ENCODE measurements at places on chromosomes 4 and X.

GRCh38 chr4:634599-634985 is 9.2 kb downstream of the PDE6B start:
- no peak for DNase-seq

DNA sequence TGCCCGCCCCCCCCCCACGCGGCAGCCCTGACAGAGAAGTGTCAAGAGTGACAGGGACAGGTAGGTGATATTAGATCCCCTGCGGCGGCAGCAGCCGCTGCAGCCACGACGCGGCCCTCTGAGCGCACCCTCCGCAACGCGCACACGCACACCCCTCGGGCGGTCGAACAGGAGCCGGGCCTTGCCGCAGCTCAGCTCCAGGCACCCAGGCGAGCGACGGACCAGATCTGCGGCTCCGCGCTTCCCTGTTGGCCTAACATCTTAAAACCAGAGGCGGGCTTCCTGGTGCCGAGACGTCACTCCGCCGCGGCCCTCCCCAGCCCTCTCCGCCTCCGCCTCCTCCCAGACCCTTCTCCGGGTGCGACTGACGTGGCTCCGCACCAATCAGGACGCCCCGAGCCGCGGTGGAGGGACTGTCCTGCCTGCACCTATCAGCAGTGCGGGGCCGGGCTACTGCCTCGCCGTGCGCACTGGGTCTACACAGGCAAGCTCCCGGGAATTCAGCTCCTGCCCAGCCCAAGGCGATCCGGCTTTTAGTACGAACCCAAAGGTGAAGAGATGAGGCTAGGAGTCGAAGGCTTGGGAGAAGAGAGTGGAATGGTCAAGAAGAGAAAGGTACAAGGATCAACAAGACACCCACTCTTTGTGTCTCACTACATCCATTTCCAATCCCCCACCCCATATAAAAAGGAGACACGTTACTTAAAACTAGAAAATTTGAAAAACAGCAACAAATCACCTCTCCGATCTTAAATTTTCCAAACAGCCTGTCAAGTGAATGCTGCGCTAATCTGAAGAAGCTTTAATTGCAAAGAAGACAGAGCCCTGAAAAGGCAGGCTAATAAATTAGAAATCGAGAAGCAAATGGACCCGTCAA is at the start of gene PITX2:
Gene PITX2 (minus strand): TSS at position 237 of the 877 bp plus-strand sequence. CDS start 617 bp downstream, outside the sequence.
- peak; percentile 75 for DNase-seq

DNA sequence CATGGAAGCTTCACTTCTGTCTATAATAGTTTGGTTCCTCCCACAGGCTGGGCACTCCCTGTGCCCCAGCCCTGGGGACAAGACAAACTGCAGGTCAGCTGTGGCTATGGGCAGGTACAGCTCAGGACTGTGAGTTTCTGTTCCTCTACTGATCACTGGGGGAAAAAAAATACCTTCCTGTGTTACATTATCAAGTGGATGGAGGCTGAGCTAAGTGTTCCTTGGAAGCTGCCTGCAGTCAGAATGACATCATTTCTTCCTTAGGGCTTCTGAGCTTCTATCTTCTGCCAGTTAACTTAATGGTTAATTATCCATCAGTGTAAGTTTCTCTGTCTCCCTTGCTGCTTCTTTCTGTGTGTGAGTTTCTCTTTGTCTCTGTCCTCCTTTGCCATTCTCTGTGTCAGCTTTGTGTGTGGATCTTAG is 4.6 kb downstream of the RAB33A start:
- DNase-seq, result no peak

- no peak for DNase-seq
These were observed at the start of gene TAF7L for GRCh38 chrX:101290957-101291603. TSS of gene TAF7L (minus strand) at chrX:101291334. CDS start at chrX:101287543, 3,791 bp downstream.

- DNase-seq, result no peak
These were observed 272.8 kb upstream of the PUDP start for GRCh38 chrX:7420717-7421116.

GRCh38 chrX:46036508-46036907 is 508.7 kb downstream of the ZNF674 start:
- DNase-seq, result no peak

DNA sequence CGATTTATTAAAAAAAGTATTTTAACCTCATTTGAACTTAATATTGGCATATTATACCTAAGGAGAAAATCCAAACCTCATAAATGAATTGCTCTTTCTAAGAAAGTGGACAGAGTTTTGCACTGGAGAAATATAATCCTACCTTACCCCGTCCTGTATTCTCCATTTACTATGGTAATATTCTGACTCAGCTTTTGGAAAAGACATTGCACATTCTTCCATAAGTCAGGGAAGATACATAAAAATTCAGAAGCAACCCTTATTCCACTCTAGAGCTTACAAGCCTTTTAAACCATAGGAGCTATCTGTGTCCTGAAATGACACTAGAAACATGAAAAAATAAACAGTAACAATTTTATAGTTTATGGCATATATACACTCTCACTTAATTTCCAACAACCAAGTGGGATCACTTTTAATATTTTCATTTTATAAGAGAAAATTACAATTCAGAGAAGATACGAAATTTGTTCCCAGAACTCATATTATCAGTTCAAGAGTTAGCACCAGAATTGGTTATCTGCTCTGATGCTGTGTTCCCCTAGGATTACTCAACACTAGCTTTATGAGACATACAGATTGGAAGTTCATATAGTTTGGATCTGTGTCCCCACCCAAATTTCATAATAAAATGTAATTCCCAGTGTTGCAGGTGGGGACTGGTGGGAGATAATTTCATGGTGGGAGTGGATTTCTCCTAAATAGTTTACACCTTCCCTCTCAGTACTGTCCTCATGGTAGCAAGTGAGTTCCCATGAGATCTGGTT is 359.4 kb downstream of the ARAP2 start:
- no peak for DNase-seq

- no peak for DNase-seq
These were observed 837.0 kb downstream of the PDHA2 start for GRCh38 chr4:96676754-96677435.

- no peak for DNase-seq
These were observed 39.7 kb downstream of the TRIM61 start for GRCh38 chr4:164937576-164938270.

DNA sequence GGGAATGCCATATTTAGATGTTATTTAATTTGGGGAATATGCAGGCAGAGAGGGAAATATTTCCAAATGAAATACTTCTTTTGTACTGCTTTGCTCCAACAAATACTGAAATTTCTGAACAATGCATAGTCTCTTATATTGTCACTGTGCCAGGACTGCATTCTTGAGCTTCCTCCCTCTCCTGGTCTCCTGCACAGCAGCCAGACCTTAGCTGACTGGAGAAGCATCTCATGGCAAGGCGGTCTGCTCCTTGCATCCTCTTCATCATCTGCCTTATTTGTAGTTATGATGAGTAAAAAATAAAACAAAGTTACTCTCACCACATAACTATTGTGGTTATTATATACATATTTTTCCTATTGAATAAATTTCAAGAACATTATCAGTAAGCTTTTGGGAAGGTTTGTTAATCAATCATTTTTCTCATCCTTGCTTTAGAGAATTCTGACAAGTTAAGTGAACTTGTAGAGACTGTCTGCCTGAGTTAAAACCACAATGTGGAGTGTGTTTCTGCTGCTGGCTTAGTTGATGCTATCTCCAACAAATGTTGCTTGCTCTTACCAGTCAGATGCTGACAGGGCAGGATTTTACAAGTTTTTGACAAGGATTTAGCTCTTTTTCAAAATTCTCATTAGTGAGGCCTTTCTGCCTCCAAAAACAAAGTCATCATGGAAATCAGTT is 153.6 kb downstream of the SOWAHB start:
- no peak for DNase-seq

DNA sequence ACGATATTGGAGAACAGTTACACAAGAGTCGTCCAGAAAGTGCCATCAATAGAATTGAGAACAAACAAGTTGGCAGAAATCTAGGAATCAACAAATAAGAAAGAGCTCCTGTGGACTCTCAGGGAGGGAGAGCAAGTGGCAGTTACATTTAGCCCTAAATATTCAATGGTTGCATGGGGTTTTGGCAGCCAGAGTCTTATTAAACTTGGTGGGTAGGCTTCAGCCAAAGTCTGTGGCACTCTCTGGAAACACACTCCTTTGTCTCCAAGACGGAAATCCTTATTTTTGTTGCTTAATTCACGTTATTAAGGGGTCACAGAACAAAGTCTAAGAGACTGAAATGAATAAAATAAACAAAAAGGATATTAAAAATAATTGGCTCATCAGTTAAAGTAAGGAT is 742.2 kb upstream of the ATOH1 start:
- DNase-seq, result no peak

GRCh38 chr4:141625023-141625422 is 11.4 kb upstream of the IL15 start:
- DNase-seq, result no peak

DNA sequence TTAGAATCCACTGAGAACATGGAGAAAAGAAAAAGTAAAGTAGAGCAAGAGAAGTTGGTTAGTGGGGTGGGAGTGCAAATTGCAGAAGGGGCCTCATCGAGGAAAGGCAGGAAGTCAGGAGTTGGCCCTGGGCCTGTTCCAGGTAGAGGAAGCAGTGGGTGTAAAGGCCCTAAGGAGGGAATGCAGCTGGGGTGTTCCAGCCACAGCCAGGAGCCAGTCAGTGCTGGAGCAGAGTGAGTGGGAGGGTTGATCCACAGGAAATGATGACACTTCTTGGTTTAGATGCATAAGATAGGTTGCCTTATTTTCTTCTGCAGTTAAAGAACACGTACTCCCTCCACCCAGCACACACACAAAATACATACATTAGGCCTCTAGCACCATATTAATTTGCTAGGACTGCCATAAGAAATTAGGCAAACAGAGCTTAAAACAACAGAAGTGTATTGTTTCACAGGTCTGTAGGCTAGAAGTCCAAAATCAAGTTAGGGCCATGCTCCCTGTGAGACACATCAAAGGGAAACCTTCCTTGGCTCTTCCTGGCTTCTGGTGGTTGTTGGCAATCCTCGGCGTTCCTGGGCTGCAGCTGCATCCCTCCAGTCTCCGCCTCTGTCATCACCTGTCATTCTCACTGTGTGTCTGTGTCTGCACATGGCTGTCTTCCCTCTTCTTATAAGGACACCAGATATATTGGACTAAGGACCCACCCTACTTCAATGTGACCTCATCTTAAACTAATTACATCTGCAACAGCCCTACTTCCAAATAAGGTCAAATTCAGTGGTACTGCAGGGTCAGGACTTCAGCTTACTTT is 205.9 kb downstream of the AASDH start:
- no peak for DNase-seq

GRCh38 chr4:113302051-113302450 is 252.6 kb downstream of the ANK2 start:
- DNase-seq, result no peak

DNA sequence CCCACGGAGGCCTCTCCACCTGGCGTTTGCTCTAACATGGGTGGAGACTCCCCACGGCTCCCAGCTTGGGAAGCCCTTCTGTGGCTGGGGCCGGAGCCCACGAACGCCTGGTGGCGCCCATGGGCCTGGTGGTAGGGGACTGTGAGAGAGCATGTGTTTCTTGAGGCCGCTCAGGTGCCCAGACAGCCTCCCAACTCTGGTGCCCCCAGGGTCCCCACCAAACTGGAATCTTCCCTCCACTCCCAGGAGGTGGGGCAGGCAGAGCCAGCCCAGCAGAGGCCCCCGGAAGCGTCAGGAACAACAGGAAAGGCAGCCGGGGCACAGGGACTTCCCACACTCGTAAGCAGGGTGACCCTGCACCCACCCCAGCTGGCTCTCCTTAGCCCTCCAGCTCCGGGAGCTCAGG is 33.3 kb upstream of the FGFR3 start:
- no peak for DNase-seq
